NCI-H2107 (cell line): ENCODE measurements at places on chromosomes 4 and X.

DNA sequence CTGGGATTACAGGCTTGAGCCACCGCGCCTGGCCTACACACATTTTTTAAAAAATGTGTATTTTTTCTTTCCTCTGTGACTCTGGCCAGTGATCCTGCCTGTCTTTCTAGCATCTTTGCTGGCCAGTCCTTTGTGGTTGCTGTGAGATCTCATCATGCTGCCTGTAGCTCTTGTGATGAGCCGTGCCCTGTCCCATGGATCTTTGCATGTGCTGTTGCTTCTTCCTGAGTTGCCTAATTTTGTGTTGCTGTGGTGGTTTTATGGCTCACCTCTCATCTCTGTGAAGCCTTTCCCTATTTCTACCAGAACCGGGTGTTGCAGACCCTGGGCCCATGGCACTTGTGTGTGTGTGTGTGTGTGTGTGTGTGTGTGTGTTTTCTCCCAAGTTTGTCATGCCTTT lies 8.3 kb downstream of the NSD2 start:
- no peak for DNase-seq

- DNase-seq = no peak
Observed at GRCh38 chr4:106041294-106042002, 146.2 kb downstream of the NPNT start.

- no peak for DNase-seq
Observed at GRCh38 chrX:134406356-134407064, 53.5 kb upstream of the HPRT1 start.

GRCh38 chr4:223913-224497 lies 81.3 kb downstream of the ZNF732 start:
- DNase-seq = no peak

DNA sequence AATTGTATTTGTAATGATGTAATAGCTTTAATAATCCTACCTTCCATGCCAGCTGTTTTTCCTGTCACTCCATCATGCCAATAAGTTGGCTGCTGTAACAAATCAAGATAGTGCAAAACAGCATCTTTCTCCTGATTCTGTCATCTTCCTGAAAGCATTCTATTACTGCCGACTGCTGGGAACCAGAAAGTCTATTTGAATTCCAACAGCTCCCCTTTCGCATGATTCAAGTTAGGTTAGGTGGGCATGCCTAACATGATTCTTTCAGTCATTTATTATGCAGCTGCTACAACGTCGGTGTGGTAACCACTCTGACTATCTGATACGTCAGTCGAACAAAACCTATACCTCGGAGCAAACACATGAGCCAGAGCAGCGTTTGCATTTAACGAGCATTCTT lies 127.9 kb upstream of the DMD start:
- DNase-seq = no peak

GRCh38 chrX:138014577-138014976 lies 448.6 kb downstream of the ZIC3 start:
- DNase-seq = no peak

DNA sequence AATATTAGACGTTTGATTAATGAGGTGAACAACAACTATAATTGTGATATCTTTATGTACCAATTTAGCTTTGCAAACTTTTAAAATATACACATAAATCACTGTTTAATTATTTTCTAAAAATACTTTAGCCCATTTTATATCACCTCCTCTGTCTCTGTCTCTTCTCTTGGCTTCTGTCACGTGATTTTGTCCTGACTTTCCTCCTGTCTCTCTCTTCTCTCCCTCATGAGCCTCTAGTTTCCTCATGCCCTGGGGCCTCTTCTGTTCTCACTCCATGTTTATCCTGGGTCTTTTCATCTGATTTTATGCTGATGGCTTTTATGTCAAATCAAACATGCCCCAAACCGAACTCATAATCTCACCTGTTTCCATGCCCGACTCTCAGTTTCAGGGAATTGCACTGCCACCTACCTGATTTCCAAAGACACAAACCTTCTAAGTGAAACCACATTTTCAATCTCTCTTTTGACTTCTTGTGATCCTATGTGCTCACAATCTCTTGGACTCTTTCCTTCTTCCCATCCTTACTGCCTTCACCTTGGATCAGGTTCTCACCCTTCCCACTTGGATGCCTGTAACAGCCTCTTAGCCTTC lies 303.0 kb upstream of the GALNT7 start:
- no peak for DNase-seq

DNA sequence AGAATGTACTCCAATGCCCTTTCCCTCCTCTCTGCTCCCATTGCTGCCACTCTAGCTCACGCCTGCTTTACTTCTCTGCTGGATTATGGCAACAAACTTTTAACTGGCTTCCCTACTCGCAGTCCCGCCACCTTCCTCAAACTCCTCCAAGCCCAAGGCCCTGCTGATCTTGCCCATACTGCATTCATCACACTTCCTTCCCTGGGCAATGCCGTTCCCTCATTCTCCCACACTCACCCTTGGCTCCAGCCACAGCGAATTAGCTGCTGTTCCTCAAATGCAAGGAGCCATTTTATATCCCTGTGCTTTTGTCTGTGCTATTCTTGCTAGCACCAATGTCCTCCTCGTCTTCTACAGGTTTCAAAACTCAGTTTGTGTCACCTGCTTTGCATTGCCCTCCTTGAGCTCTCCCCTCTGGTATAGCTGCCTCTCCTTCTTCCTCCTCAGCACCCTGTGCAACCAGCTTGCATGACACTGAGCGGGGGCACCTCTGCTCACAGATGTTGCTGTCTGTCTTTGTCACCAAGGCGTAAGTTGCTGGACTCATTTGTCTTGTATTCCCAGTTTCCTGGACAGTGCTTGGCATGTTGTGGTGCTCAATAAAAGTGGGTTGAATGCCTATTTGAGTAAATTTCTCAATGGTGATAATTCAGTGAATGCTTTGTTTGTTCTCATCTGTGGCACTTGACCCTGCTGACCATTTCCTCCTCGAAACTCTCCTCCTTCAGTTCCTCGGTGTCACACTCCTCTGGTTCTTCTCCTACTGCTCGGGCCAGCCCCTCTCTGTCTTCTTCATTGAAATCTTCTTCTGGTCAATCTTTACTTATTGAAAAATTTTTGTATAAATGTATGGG lies 22.4 kb upstream of the MGST2 start:
- no peak for DNase-seq

- DNase-seq = no peak
Observed at GRCh38 chr4:107876099-107876498, 51.4 kb downstream of the SGMS2 start.

DNA sequence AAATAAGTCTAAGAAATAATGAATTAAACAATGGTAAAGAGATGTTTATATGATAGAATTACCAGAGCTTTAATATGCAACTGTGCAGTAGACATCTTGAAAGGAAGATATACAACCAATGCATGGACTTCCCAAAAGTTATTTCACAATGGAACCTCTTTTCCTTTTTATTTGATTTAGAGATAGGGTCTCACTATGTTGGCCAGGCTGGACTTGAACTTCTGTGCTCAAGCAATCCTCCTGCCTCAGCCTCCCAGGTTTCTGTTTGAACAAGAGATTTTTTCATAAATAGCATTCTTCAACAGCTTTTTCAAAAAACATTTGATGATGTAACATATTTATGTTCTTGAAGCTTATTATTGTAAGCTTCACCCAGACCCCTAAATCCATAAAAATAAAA lies 72.0 kb downstream of the LRBA start:
- no peak for DNase-seq

- no peak for DNase-seq
Observed at GRCh38 chrX:46130247-46130646, 415.0 kb downstream of the ZNF674 start.

GRCh38 chrX:109327251-109327650 lies 154.6 kb downstream of the GUCY2F start:
- no peak for DNase-seq

GRCh38 chr4:94877973-94878372 lies 120.2 kb downstream of the BMPR1B start:
- DNase-seq = no peak

DNA sequence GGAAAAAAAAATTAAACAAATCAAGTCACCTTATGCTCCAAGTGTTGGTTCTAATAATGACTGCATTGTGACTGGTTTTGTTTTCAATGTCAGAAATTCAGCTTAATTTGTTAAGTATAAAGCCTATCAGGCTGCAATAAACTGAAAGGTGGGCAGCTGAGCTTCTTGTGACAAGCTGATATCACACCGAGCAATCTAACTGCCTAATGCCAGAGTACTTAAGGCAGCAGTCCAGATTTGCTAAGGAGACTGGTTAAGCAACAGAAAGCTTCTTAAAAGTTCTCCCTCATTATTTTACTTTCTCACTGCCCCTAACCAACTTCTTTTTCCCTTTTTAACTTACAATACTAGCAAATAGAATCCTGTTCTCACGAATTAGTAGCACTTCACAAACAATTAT lies 201.0 kb downstream of the MAB21L2 start:
- no peak for DNase-seq

GRCh38 chrX:122135070-122135469 lies 1049.0 kb upstream of the GRIA3 start:
- no peak for DNase-seq

DNA sequence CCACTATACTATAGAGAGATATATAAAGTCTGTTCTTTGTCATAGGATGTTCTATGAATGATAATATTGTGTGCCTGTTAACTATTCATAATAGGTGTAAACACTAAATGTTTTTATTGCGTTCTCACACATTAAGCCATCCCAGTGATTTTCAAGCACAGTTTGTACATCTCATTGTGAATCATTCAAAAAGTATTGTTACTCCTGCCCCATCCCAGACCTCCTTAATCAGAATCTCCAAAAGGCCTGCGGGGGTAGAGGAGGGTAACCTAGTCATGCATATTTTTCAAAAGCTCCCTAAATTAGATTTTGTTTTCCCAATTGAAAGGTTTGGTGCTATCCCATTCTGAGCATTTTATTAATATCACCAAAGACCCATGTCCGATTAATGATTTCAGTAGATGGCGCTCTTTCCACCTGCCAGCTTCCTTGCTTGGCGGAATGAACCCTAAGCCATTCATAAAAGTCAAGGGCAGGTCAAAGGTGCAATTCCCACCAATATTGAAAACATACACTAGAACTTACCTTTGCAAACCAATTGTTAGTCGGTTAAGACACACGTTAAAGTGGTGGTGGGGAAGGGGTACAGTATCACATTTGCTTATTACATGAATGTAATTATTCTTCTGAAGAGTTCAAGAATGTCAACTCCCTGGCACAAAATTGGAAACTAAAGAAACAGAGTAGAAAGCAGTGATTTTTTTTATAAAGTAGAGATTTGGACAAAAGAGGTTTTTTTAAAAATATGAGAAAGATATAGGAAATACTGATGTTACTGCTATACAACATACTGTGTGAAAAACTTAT lies 5.8 kb upstream of the TET2 start:
- no peak for DNase-seq

GRCh38 chrX:122869171-122869570 lies 314.9 kb upstream of the GRIA3 start:
- no peak for DNase-seq

DNA sequence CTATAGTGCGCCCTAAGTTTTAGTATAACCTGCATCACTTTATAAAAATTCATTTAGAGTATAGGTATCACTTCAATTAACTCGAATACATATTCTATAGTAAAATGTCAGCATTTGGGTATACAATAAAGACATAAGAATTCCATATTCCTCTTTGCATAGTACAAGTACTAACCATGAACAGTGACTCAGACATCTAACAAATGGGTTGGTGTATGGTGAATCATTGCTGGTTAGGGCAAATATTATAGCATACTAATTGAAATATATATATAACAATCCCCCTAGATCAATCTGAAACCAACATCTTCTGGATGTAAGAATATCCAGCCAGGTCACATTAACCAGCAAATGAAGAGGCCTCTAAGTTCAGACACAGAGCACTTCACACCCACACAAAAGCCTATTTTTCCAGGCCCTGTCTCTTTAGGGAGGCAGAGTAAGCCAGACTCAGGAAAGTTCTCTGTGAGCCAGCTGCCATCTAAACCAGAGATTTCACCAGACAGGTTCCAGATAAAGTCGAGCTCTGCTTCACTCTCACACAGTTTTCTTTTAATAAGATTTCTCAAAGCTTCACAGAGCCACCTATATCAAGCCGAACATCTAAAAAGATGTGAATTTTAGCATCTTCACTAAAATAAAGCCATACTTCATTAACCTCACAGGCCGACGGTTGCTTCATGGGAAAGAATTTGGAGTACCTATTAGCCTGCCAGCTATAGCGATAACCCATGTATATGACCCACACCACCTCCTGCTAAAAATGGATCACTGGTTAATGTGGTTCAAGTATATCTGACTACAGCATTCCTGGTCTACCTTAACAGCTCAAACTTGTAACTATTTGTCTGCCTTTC lies 200.0 kb upstream of the FTHL17 start:
- DNase-seq = no peak

DNA sequence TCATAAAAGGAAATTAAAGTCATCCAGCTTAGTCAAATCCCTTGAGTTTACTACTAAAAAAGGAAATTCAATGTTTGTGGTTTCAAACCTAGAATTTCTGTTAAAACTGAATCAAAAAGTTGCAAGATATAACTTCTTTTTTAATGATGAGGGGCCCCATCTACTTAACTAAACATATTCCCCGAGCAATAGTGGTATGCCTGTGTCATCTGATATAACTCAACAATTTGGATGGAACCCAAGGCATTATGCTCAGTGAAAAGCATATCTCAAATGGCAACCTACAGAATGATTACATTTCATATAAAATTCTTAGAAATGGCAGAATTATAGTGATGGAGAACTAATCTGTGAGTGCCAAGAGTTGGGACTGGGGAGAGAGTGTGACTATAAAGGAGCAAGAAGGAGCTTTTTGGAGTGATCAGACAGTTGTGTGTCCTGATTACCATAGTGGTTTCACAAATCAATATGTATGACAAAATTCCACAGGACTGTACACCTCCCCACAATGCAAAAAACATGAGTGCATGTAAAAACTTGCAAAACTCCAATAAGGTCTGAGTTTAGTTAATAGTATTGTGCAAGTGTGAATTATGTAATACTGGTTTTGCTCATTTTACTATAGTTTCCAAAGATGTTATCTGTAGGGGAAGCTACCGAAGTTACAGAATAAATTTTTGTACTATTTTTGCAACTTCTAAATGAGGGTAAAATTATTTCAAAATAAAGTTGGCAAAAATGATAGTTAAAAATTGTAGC lies 323.2 kb downstream of the ARHGAP24 start:
- no peak for DNase-seq

DNA sequence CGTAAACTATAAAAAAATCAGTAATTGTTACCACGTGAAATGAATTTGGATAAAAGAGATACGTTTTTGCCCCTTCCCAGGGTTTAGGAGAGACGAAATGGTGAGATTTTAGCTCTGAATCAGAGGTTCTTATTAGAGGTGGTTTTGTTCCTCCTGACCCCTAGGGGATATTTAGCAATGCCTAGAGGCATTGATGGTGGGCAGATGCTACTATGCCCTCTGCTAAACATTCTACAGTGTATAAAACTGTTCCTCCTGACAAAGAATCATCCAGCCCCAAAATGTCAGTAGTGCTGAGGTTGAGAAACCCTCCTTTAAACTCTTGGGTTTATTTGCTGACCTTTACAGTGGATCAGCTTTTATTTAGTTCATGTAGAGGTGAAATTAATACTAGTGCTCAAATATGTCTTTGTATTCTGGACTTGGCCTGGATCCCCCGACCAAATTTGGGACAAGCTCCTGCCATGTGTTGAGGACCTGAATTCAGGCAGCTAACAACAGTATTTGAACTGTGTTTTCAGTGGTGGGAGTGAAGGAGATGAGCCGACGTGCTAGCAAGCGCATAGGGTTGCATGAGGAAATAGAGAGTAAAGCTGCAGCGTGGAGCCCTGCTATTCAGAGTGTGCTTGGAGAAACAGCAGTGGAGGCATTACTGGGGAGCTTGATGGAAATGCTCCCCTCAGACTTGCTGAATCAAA lies 126.1 kb downstream of the PTTG2 start:
- DNase-seq = no peak
